ENCODE measurements at places on chromosomes 7 and 10.
A peak's percentile ranks its signal among the peaks of the same experiment; 100 is the strongest.

DNA sequence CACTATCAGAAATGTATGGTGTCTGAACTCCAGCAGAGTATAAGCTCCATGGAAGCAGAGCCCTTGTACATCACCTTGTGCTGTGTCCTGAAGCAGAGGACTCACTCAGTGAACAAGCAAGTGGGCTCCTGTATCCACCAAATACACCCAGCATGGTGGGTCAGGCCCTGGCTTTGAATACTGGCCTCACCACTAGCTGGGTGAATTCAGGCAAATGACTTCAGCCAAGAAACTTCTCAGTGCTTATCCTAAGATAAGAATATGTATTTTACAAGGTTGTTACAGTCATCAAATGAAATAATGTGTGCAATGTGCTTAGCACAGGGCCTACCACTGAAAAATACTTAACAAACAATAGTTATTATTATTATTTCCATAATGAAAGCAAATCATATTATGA is 62.6 kb downstream of the CALD1 start:
- DNase-seq, result no peak

GRCh38 chr10:29827512-29827911 is 192.7 kb upstream of the SVIL start:
- no peak for DNase-seq

DNA sequence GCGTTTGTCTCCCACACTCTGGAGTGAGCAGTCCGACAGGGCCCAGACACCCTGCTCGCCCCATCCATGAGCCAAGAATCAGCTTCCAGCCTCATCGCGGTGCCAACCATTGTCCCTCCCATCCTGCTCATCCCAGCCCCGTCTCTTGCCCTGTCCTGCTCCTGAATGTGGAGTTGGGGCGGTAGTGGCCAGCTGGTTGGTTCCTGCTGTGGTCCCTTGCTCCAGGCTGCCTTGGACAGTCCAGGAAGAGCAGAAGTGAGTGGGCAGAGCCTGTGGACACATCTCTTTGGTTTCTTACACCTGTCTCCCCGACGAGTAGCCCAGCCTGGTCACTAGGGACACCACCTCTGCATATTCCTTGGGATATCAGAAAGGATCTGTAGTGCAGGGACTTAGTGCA is 63.9 kb downstream of the CDH23 start:
- DNase-seq, result no peak

DNA sequence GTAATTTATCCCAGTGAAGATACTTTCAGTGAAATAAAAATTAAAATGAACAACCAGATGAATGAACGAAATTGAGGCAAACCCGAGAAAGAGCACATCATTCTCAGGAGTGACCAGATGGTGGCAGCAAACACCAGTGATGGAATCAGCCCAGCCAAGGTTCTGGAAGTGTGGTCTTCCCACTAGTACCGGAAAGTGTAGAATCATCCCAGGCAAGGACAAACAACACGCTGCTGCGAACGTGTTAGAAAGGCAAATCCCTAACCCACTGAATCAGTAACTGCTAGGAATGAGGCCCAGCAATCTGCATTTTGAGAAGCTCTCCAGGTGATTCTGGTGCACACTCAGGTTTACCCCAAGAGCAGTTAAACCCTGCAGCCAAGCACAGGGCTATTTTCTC is 15.5 kb upstream of the SLC18A3 start:
- DNase-seq, result peak; percentile 32

DNA sequence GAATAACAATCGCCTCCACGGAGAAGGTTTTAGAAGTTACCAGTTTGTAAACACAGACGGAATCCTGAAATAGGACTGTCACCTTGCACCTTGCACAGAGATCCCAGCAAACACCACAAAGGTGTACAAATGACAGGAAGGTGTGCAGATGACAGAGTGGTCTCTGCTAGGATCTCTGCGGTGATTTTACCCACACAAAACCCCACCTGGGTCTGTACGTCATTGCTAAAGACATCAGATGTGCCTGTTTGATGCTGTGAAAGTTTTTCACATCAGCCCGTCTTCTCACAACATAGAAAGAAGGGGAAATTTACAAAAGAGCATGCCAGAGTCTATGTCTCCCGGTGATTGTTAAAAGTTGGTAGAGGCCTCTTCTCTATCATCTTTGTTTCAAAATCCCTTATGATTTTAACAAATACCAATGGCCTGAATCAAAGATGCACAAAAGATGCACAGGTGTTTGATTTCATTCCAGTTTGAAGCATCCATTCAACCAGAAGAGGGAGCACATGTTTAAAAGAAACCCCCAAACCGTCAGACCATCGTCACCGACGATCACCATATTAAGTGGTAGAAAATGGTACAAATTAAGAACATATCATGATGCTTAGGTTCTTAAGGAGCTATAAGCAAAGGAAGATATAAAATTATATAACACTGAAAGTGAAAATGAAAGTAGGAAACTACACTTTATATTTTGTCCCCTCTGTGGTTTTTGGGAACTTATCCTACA is 576.5 kb downstream of the PTPRN2 start:
- no peak for DNase-seq

DNA sequence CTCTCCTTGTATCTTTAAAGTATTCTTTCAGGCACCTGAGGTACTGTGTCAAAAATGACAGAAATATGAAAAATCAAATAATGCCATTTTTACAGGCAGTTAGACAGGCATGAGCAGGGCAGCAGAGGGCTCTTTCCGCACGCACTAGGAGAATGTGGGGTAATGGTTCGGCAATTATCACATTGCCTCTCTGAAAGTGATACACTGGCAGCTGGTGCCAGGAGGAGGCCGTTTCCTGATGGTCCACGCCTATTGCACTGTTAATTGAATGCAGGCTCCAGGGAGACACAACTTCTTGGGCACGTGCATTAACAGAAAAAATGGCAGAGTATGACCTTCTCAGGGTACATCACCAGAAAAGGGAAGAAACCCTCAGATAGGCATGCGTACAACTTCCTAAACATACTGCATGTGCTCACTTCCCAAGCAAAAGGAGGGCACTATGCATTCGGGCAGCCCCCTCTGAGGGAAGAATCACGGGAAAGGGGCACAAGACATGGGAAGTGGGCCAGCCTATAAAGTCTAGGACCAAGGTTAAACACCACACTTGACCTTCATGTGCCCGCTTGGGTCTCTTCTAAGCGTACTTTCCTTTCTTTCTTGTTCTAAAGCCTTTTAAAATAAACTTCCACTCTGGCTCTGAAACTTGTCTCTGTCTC is 161.7 kb downstream of the TNS3 start:
- no peak for DNase-seq

Data from cerebellar nuclear complex (tissue), 1 donor.